NB4 (cell line): ENCODE measurements at places on chromosomes 5 and 9.

- peak; percentile 48 for DNase-seq
Observed at GRCh38 chr9:2241461-2241835, 226.3 kb downstream of the SMARCA2 start.

- DNase-seq: no peak
Observed at GRCh38 chr5:53337827-53338226, 142.6 kb upstream of the FST start.

DNA sequence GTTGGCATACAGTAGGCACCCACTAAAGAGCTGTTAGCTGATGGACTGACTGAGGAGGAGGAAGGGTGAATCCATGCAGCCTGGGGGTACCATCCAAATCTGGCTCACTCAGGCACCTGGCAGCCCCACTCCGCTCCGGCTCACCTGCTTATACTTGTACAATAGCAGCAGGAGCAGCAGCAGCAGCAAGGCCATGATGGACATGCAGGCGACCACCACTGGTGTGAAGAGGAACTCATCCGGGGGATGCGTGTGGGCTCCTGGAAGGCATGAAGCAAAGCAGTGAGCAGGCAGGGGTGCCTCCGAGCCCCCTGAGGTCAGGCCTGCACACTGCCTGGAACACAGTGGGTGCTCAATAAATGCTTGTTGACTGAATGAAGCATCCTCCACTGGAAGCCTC, 18.3 kb downstream of the CSF1R start:
- no peak for DNase-seq

GRCh38 chr5:151023651-151024050, 3.3 kb downstream of the GPX3 start:
- DNase-seq: no peak

GRCh38 chr9:113641100-113641885, 177.8 kb downstream of the RGS3 start:
- no peak for DNase-seq

DNA sequence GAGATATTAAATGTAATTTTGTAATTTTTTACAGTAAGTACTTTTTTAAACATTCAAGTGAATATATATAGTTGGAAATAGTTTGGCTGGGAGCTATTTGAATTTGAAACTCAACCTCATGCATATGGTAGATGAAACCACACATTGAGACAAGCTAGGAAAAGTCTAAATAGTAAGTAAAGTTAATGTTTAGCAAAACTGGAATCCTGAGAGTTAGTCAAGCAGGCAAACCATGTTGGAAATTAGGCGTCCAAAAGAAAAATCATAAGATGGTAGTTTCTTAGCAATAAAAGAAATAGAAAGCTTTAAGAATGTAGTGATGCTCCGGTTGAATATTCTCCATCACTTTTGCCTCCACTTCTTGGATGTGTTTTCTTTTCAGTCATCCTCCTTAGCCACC, 657.1 kb upstream of the CDH10 start:
- no peak for DNase-seq

GRCh38 chr5:17477043-17477442, 21.0 kb upstream of the TAF11L2 start:
- DNase-seq: no peak

- no peak for DNase-seq
Observed at GRCh38 chr5:43314724-43315123, 1.5 kb upstream of the HMGCS1 start.
